ENCODE measurements at places on chromosomes 7 and 10.

- DNase-seq: no peak
Observed at GRCh38 chr10:119947300-119947699, 54.8 kb downstream of the SEC23IP start.

GRCh38 chr7:142085428-142085827, 26.1 kb upstream of the MGAM2 start:
- DNase-seq: no peak

DNA sequence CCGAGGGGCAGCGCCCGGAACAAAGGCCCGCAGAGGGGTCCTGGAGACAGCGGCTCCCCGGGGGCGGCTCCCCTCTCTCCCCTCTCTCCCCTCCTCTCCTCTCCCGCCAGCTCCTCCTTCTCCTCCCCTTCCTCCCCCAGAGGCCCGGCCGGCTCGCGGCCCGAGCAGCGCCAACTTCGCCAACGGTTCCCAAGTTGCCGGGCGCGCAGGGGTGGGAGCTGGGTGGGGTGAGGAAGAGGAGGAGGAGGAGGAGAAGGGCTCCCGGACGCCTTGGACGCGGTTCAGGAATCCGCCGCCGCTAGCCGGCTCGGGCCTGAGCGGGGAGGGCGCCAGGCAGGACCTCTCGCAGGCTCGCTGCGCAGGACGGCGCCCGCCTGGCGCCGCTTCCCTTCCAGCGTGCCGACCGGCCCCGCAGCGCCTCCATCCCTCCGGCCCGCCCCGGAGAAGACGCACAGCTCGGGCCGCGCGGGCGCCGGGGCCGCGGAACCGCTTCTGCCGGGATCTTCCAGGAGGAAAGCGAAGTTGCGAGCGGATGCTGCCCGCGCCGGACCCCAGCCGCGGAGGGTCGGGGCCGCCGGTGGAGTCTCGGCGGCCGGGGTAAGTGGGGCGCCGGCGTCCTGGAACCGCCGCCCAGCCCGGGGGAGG, at the start of gene CHST3:
TSS of gene CHST3 (plus strand) at position 298 of the 645 bp plus-strand sequence. CDS start 41,448 bp downstream, outside the sequence.
- no peak for DNase-seq

- no peak for DNase-seq
Observed at GRCh38 chr10:71223347-71224058, 11.1 kb downstream of the UNC5B start.

DNA sequence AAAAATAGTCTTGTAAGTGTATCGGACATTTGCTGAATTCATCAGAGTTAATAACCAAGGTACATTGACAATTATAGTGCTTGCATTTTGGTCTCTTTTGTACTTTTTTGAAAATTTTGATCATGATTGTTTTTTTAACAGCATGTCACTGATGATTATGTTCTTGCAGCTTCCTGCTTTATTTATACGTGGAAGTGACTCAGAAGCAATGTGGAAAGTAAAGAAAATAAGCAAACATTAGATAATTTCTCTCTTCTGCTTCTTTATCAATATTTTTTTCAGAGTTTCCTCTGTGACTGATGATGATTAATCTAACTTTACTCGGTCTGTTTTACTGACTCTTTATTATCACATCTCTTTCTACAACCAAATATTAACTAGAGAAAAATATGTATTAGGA, 1351.9 kb downstream of the REEP3 start:
- DNase-seq: no peak

DNA sequence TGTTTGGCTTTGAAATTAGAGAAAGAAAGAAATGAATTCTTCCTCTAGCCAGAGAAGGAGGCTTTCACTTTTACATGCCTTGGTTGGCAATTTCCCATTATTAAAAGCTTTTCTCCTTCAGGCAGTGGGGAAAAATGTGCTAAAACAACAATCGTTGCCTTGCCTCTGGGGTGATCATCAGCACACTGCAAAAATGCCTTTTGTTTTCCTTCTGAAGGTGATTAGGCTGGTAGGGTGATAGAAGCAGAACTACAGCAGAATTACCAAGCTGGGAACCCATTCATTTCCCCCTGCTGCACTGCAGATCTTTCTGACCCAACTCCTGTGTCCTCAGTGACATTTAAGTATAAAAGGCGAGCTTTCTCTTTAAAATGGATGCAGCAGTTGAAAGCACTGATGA, 22.2 kb downstream of the ANK3 start:
- DNase-seq: no peak

DNA sequence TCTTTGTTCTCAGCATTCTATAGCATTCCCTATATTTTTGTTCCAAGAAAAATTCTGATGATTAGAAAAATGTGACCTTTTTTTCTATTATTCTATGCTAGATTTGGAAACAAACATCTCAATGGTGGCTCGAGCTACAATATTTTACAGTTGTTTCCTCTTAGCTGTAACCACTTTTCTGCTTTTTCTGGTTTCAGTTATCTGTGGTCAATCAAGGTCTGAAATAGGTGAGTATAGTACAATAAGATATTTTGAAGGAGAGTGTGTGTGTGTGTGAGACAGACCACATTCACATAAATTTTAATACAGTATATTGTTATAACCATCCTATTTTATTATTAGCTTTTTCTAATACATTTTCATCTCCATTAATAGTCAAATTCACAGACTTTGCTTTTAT, 564.5 kb upstream of the GHITM start:
- no peak for DNase-seq

DNA sequence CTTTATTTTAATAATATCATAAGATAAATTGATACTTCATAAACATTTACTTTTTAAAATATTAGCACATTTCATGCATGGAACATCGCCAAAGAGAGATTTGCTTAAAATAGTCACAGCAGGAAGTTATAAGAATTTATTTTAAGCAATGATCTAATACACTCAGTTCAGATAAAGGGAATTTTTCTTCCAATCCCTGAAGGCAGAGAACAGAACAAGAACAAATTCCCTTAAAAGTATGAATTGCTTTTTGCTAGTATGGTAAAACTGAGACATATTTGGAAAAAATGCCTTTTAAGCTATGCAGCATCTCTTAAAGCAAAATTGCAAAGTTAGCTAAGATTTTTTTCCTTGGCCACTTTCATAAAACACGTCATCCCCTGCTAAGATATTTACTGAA, 91.0 kb downstream of the SEMA3D start:
- DNase-seq: no peak

GRCh38 chr10:127968659-127969058, 61.8 kb downstream of the PTPRE start:
- no peak for DNase-seq

- DNase-seq: no peak
Observed at GRCh38 chr10:133565441-133566294, at the start of gene SYCE1. TSS of gene SYCE1 (minus strand) at chr10:133565583. CDS start at chr10:133565529, 54 bp downstream.

DNA sequence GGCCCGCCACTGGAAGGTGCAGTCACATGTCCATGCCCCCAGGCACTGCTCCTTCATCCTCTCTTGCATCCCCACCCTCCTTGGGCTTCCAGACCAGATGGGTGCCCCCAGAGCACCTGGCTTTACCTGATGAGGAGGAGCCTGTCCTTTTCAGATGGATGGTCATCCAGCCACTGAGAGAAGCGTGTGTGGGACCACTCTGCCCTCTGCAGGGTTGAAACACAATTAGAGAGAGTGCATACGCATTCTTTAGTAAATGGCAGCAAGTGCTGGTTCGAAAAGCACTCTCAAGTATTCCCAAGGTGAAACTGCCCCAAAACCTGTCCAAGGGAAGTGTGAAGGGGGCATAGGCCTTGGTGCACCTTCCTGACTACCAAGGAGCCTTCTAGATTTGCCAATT, 41.6 kb downstream of the HBP1 start:
- DNase-seq: no peak

DNA sequence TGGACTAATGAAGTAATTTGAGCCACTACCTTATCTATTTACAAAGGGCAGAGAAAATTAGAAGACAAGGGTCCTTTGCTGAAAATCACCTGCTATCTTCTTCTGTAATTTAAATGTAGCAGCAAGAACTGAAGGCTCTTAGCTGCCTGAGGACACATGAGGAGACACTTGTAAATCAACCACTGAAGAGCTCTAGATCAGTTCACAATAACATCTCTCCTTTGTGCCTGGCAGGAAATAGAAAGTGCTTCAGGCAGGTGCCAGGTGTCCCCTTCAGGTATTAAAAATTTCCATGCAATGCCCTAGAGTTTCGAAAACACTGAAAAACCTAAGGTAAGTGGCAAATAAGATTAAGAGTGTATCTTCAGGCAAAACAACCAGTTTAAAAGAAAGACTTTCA, 474.6 kb downstream of the GRM8 start:
- no peak for DNase-seq

GRCh38 chr7:107836237-107837144, 33.5 kb upstream of the SLC26A3 start:
- no peak for DNase-seq

DNA sequence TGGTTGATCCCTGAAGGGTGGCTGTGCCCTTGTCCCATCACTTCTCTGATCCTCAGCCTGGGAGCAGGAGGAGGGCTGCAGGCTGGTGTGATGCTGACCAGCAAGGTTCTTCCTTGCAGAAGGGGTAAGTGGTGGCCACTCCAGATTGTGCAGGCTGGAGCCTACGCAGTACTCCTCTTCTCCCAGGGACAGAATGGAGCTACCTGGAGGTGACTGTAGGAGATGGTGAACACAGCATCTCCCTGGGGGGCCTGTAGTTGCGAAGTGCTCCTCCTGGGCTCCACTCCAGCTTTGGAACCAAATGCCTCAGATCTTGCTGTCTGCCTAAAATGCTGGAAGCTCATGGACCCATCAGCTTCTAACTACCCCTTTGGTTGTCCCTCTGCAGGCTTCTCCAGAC, 323.6 kb upstream of the PODXL start:
- no peak for DNase-seq

- no peak for DNase-seq
Observed at GRCh38 chr10:133297504-133297903, 11.2 kb downstream of the TUBGCP2 start.

- DNase-seq: no peak
Observed at GRCh38 chr10:7592627-7593026, 74.1 kb downstream of the ITIH5 start.

DNA sequence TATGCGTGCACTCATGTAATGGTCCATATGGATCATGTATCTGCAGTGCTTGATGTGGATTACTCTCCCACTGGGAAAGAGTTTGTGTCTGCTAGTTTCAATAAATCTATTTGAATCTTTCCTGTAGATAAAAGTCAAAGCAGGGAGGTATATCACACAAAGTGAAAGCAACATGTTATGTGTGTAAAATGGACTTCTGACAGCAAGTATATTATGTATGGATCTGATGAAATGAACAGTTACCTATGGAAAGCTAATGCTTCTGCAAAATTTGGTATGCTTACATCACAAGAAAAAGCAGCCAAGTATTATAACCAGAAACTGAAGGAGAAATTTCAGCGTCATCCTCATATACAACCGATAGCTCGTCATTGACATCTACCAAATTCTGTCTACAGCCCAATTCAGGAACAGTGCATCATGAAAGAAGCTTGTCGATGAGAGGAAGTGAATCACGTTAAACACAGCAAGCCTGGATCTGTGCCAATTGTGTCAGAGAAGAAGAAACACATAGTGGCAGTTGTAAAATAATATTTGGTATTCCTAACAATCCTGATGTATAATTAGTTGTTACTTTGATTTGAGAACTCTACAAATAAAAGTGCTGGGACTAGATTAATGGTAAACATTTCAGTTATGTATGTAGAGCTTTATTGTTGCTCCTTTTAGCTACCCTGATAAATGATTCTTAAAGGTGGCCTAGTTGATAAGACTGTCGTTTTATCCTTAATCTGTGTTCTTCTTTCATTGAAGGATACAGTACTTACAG, 14.2 kb upstream of the SYPL1 start:
- DNase-seq: peak; percentile 29

DNA sequence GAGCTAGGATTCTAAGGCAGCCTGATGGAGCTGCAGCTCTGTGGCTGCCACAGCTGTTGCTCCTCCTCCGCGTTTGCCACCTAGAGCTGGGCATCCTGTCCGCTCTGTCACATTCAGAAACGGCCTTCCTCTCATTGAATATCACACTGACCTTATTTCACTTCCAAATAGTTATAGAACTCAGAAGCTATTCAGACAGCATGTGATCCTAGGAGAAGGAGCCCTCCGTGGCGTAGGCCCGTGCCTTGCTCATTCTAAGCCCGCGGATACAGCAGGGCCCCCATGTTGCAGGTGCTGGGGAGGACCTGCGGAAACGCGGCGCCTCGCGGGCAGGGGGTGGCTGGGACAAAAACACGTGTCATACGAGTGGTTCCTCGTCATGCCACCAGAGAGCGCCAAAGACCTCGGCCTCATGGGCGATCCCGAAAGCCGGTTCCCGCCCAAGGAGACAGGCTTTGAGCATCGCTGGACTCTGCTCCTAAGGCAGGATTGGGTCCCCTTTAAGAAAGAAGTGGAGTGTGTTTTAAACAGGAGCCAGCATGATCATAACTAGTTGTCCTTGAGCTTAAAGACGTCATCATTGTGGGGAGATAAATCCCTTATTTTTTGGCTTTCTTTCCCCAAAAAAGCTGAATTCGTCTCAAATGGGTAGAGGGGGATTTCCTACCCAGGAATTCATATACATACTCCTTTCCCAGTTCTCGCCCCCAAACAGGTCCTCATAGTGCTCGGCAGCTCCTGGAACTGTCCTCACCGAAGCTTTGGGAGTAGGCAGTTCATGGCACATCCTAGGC, 17.9 kb upstream of the FIGNL1 start:
- peak; percentile 64 for DNase-seq

DNA sequence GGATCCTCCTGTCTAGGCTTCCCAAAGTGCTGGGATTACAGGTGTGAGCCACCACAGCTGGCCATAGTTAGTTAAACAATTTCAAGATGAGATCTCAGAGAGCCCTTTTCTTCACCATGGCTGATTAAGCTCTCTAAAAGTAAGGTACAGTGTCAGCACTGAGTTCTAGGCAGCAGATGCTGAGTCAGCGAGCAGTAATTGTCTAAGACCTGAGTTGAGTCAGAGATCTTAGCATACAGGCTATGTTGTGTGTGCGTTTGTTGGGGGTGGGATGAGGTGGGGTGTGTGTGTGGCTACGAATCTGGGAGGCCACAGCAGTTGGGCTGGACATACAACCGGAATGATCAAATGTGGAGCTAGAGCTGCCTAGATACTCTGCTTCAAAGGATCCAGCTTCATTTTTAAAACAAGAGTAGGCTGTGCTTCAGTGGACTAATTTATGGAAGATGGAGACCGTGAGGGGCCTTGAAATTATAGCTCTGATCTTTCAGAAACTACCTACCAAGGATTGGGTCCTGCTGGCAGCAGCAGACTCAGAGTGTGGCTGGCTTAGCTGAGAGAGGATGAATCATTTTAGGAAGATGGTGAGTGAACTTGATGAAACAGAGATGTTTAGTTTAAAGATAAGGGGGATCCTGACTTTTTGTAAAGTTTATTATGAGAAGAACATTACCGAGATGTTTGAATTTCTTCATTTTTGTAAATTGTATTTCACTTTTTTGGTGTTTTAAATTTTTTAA, 17.5 kb upstream of the MTPN start:
- no peak for DNase-seq

Data from stimulated activated CD8-positive, alpha-beta memory T cell treated with anti-CD3 and anti-CD28 coated beads, Interleukin-7, amount 100 ng/mL, for 4 hours (primary cell).